ENCODE measurements at places on chromosomes 12 and 14.

DNA sequence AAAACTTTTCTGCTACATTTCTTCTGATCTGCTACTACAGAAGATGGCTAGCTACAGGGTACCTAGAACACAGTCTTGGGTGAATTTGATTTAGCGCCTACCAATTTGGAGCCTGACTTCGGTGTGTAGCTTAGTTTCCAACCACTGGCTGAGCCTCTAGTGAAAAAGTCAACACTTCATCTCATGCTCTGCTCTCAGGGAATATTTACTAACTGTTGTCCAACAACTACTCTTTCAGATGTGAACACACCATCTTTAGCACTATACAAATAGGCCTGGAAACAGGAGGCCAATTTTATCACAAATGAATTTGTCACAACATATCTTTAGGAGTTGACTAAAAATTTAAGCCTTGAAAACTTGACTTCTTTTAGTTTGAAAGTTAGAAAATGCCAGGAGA is 167.9 kb downstream of the NELL2 start:
- DNase-seq = no peak

DNA sequence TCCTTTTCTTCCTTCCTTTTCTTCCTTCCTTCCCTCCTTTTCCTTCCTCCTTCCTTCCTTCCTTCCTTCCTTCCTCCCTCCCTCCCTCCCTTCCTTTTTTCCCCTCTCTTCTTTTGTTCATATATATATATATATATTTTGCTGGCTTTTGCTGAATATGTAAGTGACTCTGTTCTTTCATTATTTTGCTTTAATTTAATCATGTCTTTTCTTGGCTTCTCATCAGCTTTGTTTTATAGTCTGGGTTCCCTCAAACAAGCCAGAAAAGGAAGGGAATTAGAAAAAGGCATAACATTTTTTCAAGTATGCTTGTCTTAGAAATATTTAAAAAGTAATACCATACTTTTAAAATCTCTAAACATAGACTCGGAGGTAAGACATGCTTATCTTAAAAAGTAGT is 219.9 kb upstream of the ATXN7L3B start:
- no peak for DNase-seq

GRCh38 chr14:89681086-89682018 is 264.3 kb upstream of the FOXN3 start:
- no peak for DNase-seq

DNA sequence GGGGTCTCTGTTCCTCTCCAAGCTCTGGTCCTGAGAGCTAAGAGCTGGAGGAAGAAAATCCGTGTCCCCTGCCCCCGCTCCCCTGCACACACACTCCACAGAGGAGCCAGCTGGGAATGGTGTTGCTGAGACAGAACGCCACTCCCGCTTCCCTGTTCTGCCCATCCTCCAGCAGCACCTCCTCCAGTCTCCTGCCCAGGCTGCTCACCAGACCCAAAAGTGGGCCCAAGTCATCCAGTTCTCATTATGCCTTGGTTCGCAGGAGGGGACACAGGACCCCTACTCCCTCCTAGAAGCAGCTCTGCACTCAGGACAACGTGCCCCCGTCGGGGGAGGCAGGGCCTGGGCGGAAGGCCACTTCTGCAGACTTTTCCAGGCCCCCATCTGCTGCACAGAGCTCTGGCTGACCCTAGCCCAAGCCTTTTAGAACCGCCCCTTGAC is 830 bp upstream of the TRMT61A start:
- DNase-seq = no peak

GRCh38 chr14:102944448-102945330 is 22.2 kb downstream of the AMN start:
- no peak for DNase-seq

- no peak for DNase-seq
Measured at GRCh38 chr14:77979171-77979570, 179.3 kb downstream of the ADCK1 start.

DNA sequence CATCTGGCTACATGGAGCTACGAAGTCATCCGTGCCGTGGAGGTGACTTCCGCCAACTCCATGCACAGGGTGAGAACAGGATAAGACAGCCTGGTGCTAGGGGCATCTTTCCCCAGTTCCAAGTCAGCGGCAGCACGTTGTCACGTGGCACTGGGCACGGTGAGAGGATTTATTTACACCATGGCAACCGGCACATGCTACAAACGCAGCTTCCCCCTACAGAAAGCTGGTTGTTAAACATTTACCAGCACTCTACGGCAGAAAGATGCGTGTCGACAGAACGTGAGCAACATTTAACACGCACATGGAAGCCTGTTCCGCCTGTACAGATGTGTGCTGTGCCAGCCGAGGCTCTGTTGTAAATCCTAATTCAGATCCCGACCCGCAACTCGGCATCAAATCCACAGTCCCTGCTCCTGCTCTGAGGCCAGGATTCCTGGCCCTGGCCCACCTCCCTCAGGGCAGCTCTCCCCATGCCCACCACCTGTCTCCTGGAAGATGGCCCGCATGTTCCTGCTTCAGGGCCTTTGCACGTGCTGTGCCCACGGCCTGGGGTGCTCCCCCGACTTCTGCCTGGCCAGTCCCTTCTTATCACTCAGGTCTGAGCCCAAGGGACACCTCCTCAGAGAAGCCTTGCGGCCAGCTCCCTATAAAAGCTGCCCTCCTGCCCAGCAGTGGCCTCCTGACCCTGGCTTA is 114.1 kb downstream of the RFLNA start:
- no peak for DNase-seq

- no peak for DNase-seq
Measured at GRCh38 chr12:95100264-95101190, 27.1 kb upstream of the NR2C1 start.

- DNase-seq = no peak
Measured at GRCh38 chr12:100962086-100962712, 167.6 kb downstream of the ANO4 start.

DNA sequence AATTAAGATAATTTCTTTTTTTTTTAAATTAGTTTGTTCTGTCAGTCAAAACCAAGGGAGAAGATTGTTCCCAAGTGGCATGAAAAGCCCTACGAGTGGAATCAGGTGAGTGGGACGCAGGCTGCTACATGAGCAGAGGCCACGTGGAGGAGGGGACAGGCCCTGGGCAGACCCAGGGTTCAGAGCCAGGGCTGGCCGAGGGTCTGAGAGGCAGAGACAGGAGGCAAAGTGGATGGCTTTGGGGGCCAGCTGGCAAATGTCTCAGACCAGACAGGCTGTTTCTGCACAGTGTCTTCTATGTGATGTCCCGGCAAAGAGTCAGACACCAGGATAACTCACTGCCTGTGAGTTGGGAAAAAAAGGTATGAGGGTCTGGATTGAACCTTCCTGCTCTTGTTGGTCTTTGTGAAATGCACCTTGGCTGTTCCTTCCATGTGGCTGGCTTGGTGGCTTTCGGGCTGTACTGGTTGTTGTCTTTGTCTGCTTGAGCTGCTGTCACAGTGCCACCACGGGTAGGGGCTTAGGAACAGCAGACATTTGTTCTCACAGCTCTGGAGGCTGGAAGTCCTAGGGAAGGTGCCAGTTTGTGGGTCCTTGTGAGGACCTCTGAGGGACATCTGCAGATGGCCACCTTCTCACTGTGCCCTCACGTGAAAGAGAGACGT is 35.8 kb upstream of the ASPG start:
- DNase-seq = no peak

GRCh38 chr12:65958456-65958855 is 134.2 kb downstream of the HMGA2 start:
- DNase-seq = no peak

- peak; percentile 37 for DNase-seq
Measured at GRCh38 chr12:41213107-41213506, 25.0 kb downstream of the PDZRN4 start.

GRCh38 chr12:120538281-120539156 is 4.4 kb downstream of the RNF10 start:
- no peak for DNase-seq

DNA sequence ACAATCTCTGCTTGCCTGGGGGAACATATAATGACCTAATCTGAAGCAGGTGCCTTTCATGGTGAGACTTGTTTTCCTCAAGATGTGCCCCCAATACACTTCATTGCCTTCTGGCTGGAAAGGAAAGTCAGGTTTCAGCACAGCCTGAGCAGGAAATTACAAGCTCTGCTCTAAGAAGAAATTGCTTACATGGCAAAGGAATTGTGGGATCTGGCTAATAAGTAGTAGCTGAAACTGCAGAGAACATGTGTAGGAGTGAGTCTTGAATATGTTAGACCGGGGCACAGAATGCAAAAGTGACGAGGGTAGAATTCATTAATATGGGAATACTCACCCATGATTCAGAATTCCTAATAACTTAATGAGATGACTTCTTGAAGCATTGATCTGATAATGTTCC is 6.3 kb upstream of the CFAP54 start:
- DNase-seq = no peak

DNA sequence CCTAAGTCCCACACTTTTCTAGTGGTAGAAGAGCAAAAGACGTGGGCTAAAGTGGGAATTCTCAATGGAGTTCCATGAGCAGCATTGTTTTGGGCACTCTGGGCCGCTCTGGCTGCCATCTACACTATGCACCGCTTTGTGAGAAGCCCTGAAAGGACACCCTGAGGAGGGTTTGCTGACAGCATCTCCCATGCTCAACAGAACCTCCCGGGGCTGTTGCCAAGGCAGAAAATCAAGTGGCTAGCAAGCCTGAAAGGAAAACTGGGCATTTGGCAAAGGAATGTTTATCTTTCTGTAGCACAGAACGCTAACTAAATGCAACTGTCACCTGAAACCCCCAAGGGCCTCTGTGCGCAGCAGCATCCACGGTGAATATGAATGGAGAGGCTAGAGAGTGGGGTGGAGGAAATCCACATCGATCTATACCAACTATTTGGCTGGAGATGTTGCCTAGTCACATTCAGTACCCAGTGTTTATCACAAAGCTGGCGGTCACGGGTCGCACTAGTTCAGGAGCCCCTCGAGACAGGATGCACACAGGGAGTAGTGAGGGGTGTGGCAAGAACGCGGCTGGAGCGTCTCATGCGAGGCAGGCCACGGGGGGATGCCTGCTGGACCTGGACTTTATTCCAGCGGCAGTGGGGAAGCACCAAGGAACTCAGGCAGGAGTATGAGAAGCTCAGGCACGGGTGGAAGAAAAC is 14.2 kb downstream of the APPL2 start:
- DNase-seq = peak; percentile 77

DNA sequence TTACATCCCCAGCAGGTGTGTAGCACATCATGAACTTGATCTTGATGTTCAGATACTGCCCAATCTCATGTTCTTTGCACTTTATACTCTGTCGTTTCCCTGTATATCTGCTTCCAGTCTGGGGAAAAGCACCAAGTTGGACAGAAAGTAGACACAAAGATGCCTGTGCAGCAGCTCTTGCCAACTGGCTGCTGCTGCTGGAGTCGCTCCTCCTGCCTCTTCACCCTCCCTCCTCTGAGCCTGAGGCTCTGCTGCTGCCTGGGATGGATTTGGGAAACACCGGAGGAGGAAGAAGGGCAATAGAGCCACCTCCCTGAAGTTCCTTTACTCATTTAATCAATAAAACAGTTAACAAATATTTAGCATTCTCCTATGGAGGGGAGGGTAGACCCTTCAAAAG is 32.4 kb downstream of the ADCK1 start:
- DNase-seq = no peak

DNA sequence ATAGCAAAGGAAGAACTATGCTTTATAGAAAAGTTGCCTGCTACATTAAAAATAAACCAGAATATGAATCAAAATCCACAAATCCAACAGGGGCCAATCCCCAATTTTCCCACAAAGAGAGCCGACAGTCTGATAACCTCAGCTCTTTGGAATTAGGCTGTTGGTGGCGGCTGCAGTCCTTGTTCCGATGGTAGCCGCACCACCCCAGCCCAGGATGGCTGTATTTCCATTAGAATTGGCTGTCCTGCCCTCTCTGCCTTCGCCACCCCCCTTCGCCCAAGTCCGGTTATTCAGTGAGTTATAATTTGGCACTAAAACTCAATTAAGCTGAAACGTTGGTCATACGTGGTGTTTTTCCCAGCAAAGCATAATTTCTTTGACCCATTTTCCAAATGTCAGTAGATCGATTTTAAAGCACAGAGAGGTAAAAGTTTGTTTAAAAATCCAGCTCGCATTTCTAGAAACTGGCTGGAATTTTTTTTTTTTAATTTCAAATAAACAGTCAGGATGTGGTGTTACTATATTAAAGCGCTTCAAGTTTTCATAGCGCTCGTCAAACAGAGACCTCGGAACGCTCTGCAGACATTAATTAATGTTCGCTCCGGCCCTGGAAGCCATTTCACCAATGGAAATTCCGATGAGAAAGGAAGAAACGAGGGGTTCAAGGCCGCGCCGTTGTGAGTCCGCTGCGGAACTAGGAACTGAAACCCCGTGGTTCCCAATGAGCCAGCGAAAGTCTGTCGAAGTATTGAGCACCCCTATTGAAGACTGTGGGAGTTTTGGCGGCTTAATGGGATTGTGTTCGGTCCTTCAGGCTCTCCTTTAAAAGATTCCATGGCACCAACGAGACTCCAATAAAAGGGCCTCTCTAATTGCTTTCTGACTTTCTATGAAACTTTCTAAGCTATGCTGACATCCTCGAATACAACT is 104.8 kb upstream of the DIO3 start:
- no peak for DNase-seq

DNA sequence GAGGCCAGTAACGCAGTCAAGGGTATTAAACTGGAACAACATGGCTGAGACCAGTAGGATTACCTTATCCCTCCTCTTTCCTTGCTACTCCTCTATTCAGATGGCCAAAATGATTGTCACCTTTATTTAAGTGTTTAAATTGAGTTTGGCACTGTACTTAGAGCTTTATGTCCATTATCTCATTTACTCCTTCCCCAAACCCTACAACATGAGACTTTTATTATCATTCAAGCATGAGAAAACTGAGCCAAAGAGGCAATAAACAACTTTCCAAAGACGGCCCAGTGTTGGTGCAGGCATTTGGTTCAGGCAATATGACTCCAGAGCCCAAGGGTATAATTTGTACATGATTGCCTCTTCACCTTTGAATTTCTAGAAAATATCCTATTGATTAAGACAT is 370.9 kb upstream of the KITLG start:
- peak; percentile 95 for DNase-seq

DNA sequence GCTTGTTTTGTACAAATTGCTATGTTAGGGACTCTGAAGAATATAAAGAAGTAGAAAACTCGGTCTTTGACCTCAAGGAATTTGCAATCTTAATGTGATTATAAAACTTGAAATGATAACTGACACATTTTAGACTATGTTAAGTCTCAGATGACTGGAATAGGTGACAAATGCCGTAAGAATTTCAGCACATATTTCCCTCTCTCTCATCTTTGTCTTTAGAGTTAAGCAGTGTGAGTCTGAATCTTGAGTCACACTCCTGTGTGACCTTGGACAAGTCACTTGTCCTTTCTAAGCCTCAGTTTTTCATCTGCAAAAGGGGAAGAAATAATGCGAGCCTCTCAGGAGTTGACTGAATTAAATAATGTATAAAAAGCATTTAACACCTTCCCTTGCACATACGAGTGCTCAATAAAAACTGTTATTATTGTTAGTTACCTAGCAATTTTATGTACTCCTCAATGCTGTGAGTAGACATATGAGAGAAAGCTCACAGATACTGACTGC is 103.7 kb downstream of the DYRK2 start:
- DNase-seq = no peak

- DNase-seq = peak; percentile 62
Measured at GRCh38 chr12:16531621-16532020, 74.3 kb downstream of the LMO3 start.

GRCh38 chr12:510071-510825 is 50.5 kb downstream of the B4GALNT3 start:
- no peak for DNase-seq
